Testis (tissue), 5 donors: ENCODE measurements at places on chromosomes 6 and 20. TPM values are rescaled to one million over a fixed set of nuclear protein-coding genes. Genes with fewer than 3 reads are reported as not detected.

- DNase-seq, result no peak
- H3K27ac ChIP-seq, result no peak overlapping the region
Observed at GRCh38 chr6:12051861-12052368, 39.8 kb downstream of the HIVEP1 start.

The NKAIN2 gene
- 0.71 TPM for total RNA-seq

The DHX35 gene
- total RNA-seq, result 26.0 TPM

The ADAM33 gene
- total RNA-seq, result 61.1 TPM
